ENCODE measurements at places on chromosomes 7 and 10.

- no peak for DNase-seq
Measured at GRCh38 chr7:140726281-140726680, 29.8 kb downstream of the NDUFB2 start.

DNA sequence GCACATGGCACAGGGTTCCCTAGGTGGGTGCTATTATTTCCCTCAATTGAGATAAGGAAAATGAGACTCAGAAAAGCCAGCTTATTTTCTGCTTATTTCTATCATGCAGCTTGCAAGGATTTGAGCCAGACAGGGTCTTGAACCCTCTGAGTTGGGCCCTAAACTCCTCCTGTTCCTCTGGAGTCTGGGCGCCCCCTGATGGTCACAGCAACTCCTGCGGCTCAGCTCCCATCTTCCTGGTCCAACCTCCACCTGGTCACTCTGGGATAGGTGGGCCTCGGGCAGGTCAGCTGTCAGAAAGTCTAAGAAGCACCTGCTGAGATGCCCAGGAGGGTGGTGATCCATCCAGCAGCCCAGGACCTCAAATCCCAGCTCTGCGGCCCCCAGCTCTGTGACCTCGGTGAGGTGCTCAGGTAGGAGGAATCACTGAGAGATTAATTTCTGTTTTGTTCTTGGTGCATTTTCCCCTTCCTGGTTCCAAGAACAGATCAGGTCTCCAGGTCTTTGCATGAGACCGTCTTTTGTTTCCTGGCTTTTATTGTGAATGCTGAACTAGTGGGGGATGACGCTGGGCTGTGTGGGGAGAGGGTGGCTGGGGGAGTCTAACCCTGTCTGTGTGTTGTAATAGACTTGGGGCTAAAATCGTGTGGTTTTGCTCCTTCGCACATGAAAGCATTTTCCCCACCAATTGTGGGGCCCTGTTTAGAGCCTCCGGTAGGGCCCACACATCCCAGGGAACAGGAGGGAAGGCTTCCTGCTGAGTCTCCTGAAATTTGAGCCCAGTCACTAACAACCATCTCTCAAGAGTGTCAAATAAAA lies 32.8 kb downstream of the TMEM130 start:
- DNase-seq, result no peak

DNA sequence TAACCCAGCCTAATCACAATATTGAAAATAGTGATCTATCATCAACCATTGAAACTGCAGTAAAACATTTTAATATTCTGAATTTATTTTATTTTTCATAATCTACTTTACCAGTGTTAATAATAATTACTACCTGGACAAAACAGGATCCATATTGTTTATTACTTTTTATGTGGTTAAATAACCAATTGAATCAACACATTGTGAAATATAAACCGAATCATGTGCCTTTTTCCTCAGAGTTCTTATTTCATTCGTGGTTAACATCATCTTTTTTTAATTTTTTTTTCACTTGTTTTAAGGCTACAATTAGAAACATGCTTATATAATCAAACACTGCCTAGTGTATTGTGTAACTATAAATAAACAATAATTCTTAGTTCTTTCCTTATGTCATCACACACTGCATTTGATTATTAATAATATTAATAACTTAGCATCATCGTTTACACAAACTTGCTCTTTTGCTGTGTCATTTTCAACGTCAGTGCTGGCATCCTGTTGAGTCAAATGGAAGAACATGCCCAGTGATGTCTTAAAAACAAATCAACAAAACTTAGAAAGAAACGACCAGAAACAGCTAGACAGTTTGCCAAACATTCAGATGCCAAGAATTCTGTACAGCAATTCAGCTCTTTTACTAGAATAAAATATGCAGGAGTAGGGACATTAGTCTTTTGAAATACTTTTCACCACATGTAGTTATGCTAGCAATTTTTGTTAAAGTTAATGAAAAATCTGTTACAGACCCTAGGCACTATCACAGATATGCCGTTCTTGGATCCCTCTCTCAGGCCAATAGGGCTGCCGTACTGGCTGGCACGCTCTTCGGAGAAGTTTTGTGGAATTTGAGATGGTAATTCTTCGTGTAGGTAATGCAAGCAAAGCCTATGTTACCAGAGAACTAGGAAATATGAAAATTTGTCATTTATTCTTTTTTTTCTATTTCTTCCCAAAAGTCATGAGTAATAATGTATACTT lies 330.4 kb upstream of the SEMA3A start:
- no peak for DNase-seq

DNA sequence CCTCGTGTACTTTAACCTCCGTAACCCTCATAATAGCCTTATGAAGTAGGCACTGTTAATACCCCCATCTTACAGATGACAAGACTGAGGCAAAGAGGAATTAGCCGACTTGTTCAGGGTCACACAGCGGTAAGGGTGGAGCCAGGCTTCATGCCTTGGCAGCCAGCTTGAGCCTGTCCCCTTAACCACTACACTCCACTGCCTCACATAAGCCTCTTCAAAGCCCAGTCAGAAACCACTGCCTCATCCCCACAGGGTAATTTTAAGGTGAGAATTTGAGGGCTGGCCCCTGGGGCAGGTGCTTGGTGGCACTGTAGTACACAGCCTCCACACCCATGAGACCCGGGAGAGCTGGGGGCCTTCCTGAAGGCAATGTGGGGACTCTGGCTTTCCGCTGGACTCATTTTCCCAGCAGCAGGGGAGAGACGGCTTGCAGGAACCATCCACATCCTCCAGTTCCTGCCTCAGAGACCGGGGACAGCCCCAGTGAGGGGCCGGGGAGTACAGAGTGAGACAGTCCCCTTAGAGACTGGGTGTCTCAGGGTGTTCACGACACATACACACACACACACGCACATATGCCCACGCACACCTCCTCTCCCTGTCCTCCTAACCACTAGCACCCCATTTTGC lies 7.6 kb upstream of the C10orf105 start:
- DNase-seq, result peak; percentile 59

Data from activated CD8-positive, alpha-beta memory T cell treated with anti-CD3 and anti-CD28 coated beads for 4 hours (primary cell).